A549 treated with GW870086 at 1 μM for 4 hours (cell line): ENCODE measurements at places on chromosomes 7 and 10. TPM values are rescaled to one million over a fixed set of nuclear protein-coding genes. Genes with fewer than 3 reads are reported as not detected.

The TMEM213 gene
- total RNA-seq: not detected in 5 replicates

The TAS2R41 gene
- total RNA-seq: not detected in 5 replicates

The CYP2C9 gene
- total RNA-seq: not detected in 5 replicates

The LRGUK gene
- 0.23 to 0.60 TPM (median 0.34 TPM) in 5 replicates for total RNA-seq

The OPN4 gene
- total RNA-seq: not detected in 5 replicates

The GLI3 gene
- total RNA-seq: 0.07 to 0.34 TPM (median 0.08 TPM) in 5 replicates

The INHBA gene
- 0.11 to 0.73 TPM (median 0.52 TPM) in 5 replicates for total RNA-seq

The CHST15 gene
- total RNA-seq: 8.6 to 10.9 TPM (median 10.3 TPM) in 5 replicates
